ENCODE measurements at places on chromosomes 16 and 17.

DNA sequence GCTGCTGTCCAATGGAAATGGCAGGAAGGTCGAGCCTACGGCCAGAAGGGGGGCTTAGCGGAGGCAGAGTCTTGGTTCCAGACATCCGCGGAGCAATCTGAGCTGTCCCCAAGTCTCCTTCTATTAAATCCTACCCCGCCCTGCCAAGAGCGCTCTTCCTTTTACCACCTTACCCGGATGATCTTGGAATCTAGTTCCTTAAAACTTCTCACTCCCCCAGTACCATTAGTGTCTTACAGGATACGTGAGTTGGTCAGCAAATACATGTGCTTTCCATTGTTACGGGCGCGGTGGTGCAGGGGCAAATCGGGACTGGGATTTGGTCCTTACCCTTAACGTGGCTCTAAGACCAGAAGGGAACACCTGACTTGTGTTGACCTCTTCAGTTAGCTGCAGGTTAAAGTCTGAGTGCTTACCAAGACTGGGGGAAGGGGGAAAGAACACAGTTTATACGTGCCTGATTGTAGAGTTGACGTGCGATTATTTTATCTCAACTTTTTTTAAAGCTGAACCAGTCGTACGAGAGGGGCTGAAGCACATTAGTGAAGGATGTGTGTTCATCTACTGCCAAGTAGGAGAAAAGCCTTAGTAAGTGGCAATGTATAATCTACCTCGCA is 495 bp downstream of the TXNDC17 start:
- DNase-seq = no peak

DNA sequence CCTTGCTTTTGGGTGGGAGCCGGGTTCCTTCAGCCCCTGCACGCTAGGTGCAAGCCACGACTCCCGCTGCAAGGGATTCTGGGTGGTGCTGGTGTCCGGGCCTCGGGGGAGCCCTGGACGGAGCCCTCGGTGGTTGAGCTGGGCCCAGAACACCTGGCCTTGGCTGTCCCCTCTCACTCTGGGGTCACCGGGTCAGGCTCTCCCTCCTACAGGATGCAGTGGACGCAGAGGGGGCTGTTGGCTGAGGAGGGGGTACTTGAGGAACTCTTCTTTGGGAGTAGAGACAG is 27.9 kb upstream of the SLC38A10 start:
- no peak for DNase-seq

- no peak for DNase-seq
These were observed 69.5 kb downstream of the JPH3 start for GRCh38 chr16:87671715-87672270.

DNA sequence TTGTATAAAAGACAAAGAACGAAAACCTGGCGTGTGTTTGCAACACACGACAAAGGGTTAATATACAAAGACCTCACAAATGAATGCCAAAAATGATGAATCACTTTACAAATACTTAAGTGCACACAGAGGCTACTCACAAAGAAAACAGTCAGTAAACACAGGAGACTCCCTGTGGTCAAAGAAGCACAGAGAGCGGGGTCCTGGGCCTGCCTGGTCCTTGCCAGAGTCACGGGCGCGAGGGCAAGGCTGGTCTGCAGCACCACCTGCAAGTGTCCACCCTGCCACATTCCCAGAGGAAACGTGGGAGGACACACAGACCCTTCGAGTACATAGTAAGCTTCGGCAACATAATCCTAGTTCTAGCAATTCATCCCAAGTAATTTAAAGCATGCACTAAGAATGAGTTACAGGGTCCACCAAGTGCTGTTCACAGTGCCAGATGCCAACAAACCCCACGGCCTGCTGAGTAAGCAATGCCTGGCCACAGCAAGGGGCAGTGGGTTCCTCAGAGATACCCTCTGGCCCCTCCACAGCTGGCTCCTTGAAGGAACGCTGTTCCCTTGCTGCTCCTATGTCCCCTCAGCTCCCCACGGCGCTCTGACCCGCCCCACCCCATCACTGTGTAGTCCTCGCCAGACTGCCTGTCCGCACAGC is 24.6 kb upstream of the FAAP100 start:
- no peak for DNase-seq

GRCh38 chr16:28974007-28974436 is 556 bp upstream of the SPNS1 start:
- DNase-seq = peak; percentile 14

DNA sequence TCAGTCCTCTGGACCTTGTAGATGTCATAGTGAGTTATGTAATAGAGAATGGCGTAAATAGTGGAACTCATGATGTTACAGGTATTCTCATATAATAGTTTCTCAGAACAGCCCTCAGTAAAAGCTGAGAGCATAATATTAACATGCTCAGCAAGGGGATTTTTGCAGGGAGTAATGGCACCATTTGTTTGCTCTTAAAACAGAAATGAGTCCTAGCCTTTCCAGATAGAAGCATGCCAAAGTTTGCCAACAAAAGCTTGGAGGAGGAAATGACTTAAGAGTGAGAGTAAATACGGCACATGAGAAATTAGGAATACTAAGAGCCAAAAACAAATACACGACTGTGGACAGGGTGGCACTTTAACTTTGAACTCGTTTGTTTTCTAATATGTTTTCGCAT is 198.4 kb downstream of the ANKFN1 start:
- no peak for DNase-seq

GRCh38 chr17:29066606-29067005 is 23.7 kb downstream of the PIPOX start:
- no peak for DNase-seq

GRCh38 chr17:74520790-74521480 is 10.3 kb downstream of the CD300LB start:
- DNase-seq = no peak
